ENCODE measurements at places on chromosomes 7 and 10. TPM values are rescaled to one million over a fixed set of nuclear protein-coding genes. Genes with fewer than 3 reads are reported as not detected.

GRCh38 chr7:5758753-5759335, 22.6 kb downstream of the RNF216 start:
- no peak for DNase-seq

DNA sequence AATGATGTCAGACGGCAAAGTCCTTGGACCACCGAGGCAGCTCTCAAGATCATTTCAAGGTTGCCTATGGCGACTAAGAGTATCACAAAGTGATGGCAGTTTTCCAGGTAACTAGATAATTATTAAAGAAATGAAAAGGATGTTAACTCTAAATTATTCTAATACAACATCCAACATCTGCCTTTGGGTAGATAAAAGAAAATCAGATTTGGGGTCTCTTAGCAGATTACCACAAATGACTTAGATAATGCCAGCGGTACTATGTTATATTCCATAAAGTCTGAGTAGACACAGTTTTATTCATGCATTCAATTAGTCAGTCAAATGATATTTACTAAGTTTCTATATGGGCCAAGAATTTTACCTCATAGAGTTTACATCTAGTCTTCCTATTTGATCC, 441.3 kb downstream of the NEBL start:
- DNase-seq: no peak

DNA sequence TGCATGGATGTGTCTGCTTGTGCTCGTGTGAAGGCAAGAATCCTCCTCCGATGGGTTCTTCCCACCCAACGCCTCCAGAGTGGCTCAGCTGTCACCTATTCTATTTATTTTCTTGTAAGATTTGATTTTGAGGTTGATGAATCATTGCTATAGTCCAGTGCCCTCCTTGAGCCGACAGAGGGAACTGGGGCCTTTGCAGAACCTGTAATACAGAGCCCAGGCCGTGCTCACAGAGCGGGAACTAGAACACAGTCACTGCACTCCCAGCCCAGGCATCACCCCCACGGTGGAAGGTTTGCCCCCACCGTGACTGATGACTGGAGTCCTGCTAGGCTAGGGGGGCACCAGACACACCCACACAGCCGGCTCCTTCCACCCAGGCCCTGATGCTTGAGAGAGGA, 2.0 kb downstream of the RARRES2 start:
- no peak for DNase-seq

DNA sequence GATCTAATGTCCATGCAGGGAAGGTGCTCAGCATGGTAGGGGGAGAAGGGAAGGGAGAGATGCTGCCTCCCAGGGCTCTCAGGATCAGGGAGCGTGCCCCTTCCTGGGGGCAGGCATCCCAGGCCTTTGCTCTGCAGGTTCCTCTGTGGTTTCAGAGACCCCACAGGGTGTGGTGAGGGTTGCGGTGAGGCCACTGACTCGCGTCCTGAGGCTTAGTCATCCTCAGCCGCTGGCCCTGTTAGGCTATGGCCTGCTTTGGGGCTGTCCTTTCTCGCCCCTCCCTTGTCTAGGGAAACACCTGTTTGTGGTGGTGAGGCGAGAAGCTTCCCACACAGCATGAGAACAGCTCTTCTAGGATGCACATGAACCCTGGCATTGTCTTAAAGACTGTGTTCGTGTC, 558.3 kb upstream of the FOXK1 start:
- no peak for DNase-seq

- DNase-seq: no peak
Measured at GRCh38 chr7:114334989-114335388, 79.6 kb upstream of the FOXP2 start.

DNA sequence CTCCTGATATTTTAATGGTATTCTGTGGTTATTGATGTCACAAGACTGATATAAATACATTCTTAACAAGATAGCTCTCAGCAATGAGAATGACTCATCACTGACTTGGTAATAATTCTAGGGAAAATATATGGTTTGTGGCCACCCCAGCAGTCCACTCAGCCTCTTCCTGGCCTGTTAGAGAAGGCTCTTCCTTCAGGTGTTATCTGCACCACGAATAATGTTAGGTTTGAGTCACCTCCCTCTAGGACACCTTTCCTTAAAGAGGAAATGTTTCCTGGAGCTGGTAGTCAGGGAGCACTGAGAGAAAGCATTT, 163.3 kb downstream of the SVIL start:
- DNase-seq: no peak

- no peak for DNase-seq
Measured at GRCh38 chr10:132460071-132460470, 63.1 kb downstream of the PWWP2B start.

GRCh38 chr7:157875230-157876179, 538.7 kb downstream of the DNAJB6 start:
- DNase-seq: no peak

DNA sequence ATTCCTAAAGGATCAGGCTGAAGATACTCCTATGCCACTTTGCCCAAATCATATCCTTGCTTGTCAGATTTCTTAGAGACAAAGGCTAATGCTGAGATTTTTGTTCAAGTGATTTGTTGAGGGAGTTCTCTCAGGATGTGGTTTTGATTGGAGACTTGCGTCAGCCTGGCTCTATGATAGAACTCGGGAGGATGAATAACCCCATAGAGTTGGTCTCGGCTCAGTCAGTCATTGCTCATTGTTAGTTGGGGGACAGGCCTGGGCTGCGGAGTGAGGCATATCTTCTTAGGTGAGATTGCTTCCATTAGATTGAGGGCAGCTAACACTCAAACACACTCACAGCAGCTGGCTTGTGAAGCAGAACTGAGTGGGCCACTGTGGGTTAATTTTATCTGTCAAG, 203.4 kb downstream of the KIF20B start:
- no peak for DNase-seq

DNA sequence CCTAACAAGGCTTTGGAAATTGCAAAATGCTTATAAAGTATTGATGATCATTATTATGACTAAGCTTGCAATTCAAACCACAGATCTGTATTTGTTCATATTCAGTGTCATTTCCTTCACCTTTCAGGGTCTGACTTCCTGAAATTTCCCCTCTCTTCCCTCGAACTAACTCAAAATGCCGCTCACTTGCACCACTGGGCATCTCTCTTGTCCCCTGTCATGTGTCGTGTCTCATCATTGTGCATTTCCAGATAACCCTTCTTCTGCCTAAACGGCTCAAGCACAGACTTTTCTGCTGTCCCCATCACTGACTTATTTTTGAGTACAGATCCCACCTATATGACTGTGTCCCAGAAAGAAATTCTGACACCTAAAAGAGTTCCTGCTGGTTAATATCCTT, 41.0 kb upstream of the CELF2 start:
- DNase-seq: no peak

DNA sequence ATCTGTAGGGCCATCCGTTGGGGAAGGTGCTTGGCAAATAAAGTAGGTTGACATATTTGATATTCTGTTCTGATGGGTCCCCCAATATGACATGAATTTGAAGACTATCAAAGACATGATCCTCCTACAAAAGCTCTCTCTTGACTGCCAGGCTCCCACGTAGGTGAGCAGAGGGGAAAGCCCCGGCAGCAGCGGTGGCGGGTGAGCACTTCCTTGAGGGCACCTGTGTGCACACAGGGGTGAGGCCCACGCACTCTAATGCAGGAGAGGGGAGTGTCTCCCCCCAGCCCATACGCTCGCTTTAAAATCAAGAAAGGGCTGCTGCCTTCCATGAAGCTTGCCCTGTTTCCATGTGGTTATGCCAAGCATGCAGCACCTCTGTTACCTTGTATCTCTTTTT, 100.4 kb downstream of the TAX1BP1 start:
- no peak for DNase-seq

DNA sequence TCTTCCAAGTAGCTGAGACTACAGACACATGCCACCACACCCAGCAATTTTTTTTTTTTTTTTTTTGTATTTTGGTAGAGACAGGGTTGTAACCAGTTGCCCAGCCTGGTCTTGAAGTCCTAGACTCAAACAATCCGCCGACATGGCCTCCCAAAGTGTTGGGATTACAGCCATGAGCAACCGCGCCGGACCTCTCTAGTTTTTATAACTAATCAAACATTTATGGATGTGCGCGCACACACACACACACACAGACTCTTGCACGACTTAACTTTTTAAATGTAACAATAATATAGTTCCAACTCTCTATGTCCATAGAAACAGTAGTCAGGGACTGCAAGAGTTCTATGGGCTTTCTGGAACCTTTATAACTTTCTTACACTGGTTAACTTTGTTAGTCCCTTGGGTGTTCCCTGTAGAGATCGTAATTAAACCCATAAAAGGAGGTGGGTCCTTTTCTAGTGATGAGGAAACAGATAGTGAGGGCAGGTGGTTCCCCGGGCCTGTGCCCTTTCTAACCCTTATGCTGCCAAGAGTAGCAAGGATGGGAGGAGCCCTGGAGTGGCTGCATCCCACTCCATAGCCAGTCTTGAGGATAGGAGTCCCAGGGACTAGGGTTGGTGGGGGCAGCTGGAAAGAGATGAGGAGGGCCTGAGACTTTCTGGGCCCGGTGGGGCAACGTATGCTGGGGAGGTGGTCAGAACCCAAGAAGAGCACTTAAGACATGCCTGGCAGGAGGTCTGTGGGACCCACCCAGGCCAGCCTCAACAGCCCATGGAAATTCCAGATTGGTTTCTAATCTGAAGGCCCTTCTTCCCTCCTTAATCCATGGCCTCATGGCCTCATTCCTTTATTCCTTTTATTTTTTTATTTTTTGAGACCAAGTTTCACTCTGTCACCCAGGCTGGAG, 8.6 kb downstream of the MARVELD1 start:
- DNase-seq: no peak

DNA sequence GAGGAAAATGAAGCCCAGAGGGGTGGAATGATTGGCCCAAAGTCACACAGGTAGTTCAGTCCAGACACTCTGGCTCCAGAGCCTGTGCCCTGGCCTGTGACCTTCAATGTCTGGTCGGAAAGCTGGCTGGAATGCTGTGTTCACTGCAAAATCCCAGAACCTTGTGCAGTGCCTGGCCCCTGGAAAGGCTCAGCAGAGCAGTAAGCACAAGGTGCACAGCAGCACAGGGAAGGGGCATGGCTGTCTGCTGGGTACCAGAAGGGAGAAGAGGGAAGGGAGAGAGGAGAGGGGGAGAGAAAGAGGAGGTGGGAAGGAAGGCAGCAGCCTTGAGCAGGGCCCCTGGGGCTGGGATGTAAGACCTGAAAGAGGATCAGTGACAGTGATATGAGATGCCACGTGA, 28.4 kb upstream of the C10orf71 start:
- no peak for DNase-seq

GRCh38 chr7:74290553-74290950, 1.3 kb downstream of the CLIP2 start:
- no peak for DNase-seq

GRCh38 chr10:130809181-130809580, 502.3 kb downstream of the TCERG1L start:
- DNase-seq: no peak

- DNase-seq: peak; percentile 19
Measured at GRCh38 chr10:122981066-122981464, 864 bp downstream of the PSTK start.

TFPI2 gene
- 10.3 TPM for polyA plus RNA-seq

LBX1 gene
- not detected for polyA plus RNA-seq

AGR2 gene
- 60.8 TPM for polyA plus RNA-seq

MYL10 gene
- polyA plus RNA-seq: 0.37 TPM

SPDYE16 gene
- 6.2 TPM for polyA plus RNA-seq

MINDY4 gene
- polyA plus RNA-seq: 12.2 TPM

DRGX gene
- polyA plus RNA-seq: not detected
